Pulmonary artery endothelial cell (primary cell): ENCODE measurements at places on chromosomes 2 and 18. TPM values are rescaled to one million over a fixed set of nuclear protein-coding genes. Genes with fewer than 3 reads are reported as not detected.

The BCL11A gene
- 0.04 and 0.07 TPM in 2 replicates for total RNA-seq

The RAX gene
- total RNA-seq: not detected in 2 replicates

The COX5B gene
- total RNA-seq: 219 and 270 TPM in 2 replicates

The DSEL gene
- 10.2 and 11.5 TPM in 2 replicates for total RNA-seq

The SLC4A3 gene
- total RNA-seq: 0.07 and 0.13 TPM in 2 replicates

The BOLL gene
- not detected in 2 replicates for total RNA-seq

The AMER3 gene
- not detected in 2 replicates for total RNA-seq

The SPDYA gene
- total RNA-seq: 0.79 and 1.0 TPM in 2 replicates

The ZSCAN30 gene
- total RNA-seq: 11.3 and 11.9 TPM in 2 replicates

The STON1 gene
- 7.3 and 10.5 TPM in 2 replicates for total RNA-seq

The FARSB gene
- 20.3 and 20.8 TPM in 2 replicates for total RNA-seq

The DSC3 gene
- total RNA-seq: 0.04 and 2.0 TPM in 2 replicates

The NEUROD1 gene
- total RNA-seq: not detected in 2 replicates

The CPO gene
- not detected in 2 replicates for total RNA-seq

The TUBA3D gene
- not detected in 2 replicates for total RNA-seq

The INPP5D gene
- 19.8 and 27.2 TPM in 2 replicates for total RNA-seq

- no peak for DNase-seq
Observed at GRCh38 chr2:138113871-138114525, 149.7 kb downstream of the HNMT start.

GRCh38 chr18:38115201-38115600 lies 549.6 kb upstream of the CELF4 start:
- DNase-seq: no peak

- DNase-seq: no peak
Observed at GRCh38 chr2:60094450-60094929, 459.0 kb downstream of the BCL11A start.

- DNase-seq: peak; percentile 20
Observed at GRCh38 chr18:55861266-55861665, 273.3 kb upstream of the TCF4 start.

- DNase-seq: no peak
Observed at GRCh38 chr2:43345872-43346271, 119.5 kb upstream of the ZFP36L2 start.

- no peak for DNase-seq
Observed at GRCh38 chr2:647691-648231, 29.4 kb downstream of the TMEM18 start.

- DNase-seq: no peak
Observed at GRCh38 chr18:55839343-55839742, 251.4 kb upstream of the TCF4 start.

GRCh38 chr2:1603059-1603458 lies 141.3 kb downstream of the PXDN start:
- no peak for DNase-seq

GRCh38 chr2:191857259-191857805 lies 10.4 kb upstream of the CAVIN2 start:
- peak; percentile 94 for DNase-seq

GRCh38 chr2:127932199-127932876 lies 46.6 kb upstream of the AMMECR1L start:
- no peak for DNase-seq

GRCh38 chr2:62118160-62118559 lies 77.8 kb upstream of the B3GNT2 start:
- DNase-seq: peak; percentile 24

GRCh38 chr2:166057370-166058164 lies 70.3 kb downstream of the SCN1A start:
- DNase-seq: peak; percentile 54

- no peak for DNase-seq
Observed at GRCh38 chr2:241256168-241256545, 59.3 kb downstream of the HDLBP start.

GRCh38 chr2:220452561-220452960 lies 825.1 kb downstream of the SLC4A3 start:
- DNase-seq: no peak

GRCh38 chr2:29305762-29306161 lies 190.5 kb downstream of the CLIP4 start:
- no peak for DNase-seq

- no peak for DNase-seq
Observed at GRCh38 chr2:196182439-196183171, 11.2 kb upstream of the STK17B start.

- DNase-seq: no peak
Observed at GRCh38 chr2:174617120-174617519, 19.5 kb upstream of the WIPF1 start.

DNA sequence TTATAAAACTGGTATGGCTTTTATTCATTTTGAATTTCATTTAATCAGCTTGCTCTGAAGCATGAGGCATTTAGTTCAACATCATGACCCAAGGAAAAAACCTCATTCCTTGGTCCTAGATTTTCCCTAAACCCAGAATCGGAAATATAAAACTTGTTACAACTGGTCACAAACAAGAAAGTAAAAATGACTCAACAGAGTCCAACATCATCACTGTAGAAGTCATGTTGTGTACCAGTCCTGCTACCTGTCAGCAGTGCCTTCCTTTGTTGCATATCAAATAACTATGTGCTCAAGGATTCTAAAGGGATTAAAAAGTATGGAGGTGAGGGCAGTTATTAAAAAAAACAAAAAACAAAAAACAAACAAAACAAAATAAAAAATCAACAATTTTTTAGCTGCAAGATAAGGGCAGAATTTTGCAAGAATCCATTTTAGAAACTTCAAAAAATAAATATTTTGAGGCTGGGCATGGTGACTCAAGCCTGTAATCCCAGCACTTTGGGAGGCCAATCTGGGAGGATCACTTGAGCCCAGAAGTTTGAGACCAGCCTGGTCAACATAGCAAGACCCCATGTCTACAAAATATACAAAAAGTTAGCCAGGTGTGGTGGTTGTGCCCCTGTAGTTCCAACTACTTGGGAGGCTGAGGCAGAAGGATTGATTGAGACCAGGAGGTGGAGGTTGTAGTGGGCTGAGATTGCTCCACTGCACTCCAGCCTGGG lies 18.4 kb downstream of the NCKAP1 start:
- DNase-seq: no peak

GRCh38 chr2:11161747-11162146 lies 6.5 kb downstream of the SLC66A3 start:
- no peak for DNase-seq

DNA sequence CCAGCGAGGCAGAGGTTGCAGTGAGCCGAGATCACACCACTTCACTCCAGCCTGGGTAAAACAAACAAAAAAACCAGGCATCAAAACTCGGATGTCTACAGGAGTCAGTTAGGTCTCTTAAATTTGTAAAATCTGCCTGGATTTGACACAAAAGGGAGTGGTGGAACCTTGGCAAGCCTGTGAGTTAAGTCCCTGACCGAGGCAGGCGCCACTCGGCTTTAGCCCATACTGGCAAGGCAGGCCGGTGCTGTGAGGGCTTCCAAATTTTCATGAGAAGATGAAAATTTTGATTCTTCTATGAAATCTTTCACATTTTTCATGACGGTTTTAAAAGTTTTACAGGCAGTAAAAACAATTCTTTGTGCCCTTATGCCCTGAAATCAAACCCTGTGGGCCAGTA lies 165.8 kb downstream of the FMNL2 start:
- no peak for DNase-seq

DNA sequence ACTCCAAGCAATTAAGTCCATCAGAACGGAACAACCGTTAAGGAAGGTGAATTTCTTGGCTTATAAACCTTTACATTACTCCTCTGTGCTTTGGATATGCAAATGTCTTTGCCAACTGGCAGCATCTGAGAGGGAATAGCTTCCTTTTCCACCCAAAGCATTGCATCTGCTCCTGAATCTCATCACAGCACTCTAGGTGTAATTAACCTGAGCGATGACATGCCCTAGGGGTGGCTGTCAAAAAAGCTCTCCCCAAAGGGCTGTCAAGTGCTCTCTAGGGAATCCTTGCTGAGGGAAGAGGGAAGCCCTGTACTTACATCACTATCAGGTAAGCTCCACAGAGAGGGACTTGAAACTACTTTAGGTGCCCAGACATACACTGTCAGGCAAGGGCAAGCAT lies 5.5 kb upstream of the SMARCAL1 start:
- DNase-seq: no peak

DNA sequence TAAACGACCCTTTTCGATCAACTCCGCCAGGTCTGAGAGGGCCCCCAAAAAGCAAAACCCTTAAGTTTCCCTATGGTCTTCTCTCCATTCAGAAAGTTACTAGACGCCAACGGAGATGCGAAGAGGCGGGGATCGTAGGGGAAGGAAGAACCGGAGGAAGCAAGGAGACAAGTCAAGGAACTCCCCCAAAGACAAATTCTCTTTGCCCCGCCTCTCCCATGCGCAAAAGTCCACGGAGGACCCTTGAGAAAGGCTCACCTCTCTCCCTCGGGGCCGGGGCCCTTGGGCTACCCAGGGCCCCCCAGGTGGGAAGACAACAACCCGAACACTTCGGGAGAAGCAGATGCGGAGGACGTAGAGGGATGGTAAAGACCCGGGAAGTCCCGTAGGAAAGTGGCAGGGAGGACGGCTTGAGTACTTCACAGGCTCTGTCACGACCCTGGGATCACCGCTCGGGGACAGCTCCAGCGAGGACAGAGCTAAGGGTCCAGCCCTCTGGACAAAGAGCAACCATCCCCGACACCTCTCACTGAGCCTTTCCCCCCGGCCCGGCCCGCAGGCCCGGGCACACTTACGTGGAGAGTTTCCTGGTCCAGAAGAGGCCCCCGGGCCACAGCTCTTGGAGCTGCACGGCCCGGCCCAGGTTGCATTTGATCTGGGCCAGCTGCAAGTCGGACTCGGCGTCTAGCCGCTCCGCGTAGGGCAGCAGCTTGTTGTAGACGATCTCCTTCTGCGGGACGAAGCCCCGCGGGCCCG lies 647 bp downstream of the PSME4 start:
- DNase-seq: no peak

DNA sequence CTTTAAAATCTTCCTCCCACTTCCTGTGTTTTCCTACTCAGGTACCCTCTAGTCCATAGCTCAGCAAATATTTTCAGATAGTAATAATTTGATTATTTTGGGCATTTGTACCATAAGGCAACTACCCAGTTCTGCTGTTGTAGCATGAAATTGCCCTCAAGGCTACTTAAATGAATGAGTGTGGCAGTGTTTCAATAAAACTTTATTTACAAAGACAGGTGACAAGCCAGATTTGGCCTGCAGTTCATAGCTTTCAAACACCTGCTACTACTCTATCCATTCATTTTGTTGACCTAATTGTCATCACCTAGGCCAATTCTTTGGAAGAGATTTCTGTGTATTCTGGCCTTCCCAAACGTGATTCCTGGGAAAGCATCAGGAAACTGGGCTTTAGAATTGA lies 28.9 kb downstream of the NYAP2 start:
- no peak for DNase-seq

- no peak for DNase-seq
Observed at GRCh38 chr2:138403431-138403927, 98.1 kb upstream of the SPOPL start.

DNA sequence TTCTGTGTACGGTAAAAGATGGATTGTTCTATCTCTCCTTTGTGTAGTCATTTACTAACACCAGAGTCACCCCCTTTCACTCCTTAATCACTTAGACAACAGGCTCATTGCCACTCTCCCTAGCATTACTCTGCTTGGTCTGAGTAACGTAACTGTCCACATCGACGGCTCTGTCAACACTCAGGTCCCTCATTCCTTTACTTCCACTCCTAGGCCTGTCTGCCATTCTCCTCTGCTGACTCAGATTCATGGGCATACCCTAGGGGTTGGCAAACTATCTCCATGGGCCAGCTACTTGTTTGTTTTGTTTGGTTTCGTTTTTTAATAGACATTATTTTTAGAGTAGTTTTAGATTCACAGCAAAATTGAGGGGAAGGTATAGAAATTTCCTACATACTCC lies 243.9 kb downstream of the NR4A2 start:
- no peak for DNase-seq

DNA sequence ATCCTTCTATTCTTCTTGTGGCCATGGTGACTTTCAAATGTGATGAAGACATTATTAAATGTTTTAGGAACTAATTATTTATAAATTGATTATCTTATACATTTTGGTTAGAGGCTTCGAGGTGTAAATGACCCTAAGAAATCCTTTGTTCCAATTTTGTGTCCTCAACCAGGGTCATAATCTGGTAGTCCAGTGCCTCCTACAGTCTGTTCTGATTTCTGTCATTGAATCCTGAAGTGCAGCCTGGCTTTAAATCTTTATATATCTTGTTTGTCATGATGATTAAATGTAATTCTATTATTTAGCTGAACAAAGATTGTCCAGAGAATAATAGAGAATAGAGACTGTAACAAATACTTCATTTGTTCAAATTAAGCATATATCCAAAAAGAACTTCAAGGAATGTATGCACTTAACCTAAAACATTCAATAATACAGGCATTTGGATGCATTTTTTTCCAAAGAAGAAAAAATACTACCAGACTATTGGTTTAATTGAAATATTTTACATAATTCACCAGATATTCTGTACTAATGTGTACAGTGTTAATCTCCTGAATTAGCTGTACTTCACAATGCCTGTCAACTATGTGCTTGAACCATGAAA lies 89.8 kb downstream of the PRPF40A start:
- no peak for DNase-seq

DNA sequence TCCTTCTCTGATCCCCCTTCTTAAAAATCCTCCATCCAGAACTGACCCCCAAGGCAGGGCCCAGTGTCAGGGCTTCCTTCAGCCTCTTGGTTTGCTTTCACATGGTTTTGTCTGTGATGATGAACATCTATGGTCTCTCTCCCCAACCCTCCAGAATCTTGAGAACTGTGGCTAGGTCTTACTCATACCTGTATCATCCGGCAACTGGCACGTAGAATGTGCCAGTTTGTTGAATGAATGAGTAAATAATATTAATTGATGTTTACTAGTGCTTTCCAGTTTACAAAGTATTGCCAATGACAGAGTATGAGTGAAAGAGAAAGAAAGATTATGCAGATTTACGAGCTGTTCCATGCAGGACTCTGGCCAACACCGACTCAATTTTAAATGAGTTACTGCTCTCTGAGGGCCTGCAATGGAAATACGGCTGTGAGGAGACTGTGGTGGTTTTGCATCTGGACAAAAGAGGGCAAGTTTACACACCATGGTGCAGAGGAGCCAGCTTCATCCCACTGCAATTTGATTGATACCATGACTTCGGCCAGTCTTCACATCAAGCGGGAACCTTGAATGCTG lies 29.9 kb upstream of the TRIB2 start:
- no peak for DNase-seq

DNA sequence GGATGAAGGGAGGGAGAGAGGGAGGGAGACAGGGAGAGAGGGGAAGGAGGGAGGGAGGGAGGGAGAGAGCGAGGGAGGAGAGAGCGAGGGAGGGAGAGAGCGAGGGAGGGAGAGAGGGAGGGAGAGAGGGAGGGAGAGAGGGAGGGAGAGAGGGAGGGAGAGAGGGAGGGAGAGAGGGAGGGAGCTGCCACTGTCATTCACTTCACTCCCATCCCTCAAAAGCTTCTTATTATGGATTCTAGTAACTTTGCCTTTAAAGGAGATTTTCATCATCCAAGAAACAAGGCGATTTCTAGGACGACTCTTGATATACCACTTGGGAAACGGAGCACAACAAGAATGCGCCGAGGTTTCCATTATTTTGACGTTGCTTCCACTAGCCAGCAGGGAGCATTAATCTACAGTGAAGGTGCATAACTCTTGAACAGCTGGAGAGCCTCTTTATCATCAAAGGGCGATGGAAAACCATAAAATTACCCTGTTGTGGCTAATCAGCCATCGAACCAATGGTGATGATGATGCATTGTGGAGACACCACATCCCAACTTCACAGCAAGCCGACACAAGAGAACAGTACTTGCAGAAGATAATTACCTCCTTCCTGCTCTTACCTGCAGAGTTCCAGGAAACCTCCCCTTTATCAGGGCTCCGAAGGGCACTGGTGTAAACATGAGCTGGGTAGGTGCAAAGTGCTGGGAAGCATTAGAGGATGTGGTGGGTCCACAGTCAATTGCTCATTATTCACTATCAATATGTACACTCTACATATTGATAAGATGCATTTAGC lies 130.5 kb downstream of the EIPR1 start:
- DNase-seq: no peak
